Ascending aorta (tissue), 2 donors: ENCODE measurements at places on chromosomes 3 and 15. TPM values are rescaled to one million over a fixed set of nuclear protein-coding genes. Genes with fewer than 3 reads are reported as not detected.

The FBXL22 gene
- 0.43 TPM for total RNA-seq

The FGD5 gene
- total RNA-seq, result 112 TPM

The PPM1L gene
- 20.3 TPM for total RNA-seq

The CD86 gene
- not detected for total RNA-seq

The SHISA5 gene
- total RNA-seq, result 218 TPM

The BUB1B gene
- total RNA-seq, result not detected
